ENCODE measurements at places on chromosomes 12 and 14.

GRCh38 chr12:70615174-70615866 is 21.9 kb downstream of the PTPRB start:
- DNase-seq = no peak

DNA sequence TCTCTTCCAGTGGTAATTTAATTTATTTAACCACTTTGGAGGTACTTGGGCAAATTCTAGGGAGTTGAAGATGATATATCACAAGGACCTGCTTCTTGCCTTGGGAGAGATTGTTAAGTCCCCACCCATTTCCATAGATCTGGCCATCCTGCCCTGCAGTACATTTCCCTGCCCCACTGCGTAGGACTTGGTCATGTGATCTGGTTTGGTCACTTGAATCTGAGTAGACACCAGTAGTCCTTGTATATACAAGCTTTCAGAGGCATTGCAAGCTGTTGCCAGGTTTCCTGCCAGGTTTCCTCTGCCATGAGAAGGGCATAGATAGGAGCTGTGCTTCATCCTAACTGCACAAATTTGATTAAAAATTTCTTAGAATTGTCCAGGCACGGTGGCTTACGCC is 200.0 kb downstream of the ADAMTS20 start:
- no peak for DNase-seq

DNA sequence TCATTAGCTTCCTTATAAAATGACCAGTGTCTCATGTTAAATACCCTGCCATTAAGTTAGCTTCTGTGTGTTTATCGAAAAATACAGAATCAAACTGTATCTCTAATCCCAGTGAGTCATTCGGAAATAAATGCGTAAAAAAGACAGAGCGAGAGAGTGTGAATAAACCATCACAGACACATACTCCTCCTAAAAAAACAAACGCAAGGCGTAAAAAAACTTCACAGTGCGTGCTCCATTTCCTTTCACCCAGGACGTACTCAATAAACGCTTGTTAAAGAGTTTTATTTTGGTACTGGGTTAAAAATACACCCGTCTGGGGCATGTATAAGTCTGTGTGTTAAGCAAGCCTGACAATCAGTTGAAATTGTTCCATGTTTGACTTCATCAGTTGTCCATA is 58.8 kb upstream of the ISM2 start:
- no peak for DNase-seq

- DNase-seq = no peak
Observed at GRCh38 chr14:50725761-50726160, 57.7 kb upstream of the SAV1 start.

GRCh38 chr12:114961491-114961890 is 277.5 kb upstream of the TBX3 start:
- no peak for DNase-seq

DNA sequence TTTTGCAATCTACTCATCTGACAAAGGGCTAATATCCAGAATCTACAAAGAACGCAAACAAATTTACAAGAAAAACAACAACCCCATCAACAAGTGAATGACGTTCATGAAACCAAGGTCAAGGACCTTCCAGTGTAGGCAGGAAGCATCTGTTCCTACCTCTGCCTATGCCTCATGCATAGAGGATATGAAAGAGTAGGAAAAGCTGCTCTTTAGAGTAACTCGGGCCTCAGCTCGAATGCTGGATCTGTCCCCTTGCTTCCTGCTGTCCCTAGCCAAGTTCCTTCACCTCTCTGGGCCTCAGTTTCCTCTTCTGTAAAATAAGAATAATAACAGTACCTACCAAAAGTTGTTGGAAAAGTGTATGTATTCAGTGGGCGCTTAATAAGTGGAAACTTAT is 65.0 kb downstream of the FOXN4 start:
- no peak for DNase-seq

DNA sequence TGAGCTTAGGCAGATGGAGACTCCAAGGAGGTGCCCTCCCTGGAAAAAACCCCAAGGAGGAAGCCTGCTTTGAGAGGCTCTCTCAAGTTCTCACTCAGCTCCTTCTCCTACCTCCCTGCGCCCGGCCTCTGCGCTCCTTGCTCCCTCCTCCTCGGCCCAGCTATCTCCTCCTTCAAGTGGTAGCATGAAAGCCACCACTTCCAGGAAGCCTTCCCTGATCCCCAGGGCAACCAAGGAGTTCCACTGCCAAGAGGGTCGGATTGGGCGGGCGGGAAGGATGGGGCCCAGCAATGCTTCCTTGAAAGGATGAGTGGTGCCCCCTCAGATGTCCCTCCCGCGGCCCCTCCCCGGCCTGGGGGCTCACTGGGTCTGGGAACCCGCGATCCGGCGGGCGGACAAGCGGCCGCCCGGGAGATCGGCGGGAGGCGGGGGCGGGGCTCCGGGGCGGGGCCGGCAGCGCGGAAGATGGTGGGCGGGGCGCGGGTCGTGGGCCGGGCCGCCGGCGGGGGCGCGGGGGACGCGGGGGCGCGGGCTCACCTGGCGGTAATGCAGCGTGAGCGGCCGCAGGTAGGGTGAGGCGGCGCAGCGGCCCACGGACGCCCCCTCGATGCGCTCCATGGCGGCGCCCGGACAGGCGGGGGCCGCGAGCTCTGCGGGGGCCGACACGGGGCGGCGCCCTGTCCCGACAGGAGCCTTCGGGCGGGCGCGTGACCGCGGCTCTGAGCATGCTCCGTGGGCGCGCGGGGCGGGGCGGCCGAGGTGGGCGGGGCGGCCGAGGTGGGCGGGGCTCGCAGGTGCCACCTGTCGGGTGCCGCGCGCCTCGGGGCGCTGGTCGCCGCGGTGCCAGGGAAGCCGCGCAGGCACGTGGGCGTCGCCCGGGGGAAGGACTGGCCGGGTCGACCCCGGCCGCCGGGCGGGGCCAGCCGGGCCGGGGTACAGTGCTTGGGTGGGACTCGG is at the start of gene NUDT14:
Gene NUDT14 (minus strand): TSS at position 721 of the 957 bp plus-strand sequence. CDS start 103 bp downstream, at position 618.
- DNase-seq = peak; percentile 92

- DNase-seq = no peak
Observed at GRCh38 chr12:93191956-93192355, 185.8 kb upstream of the NUDT4 start.

GRCh38 chr12:68237619-68238018 is 12.0 kb upstream of the IL26 start:
- DNase-seq = no peak

- no peak for DNase-seq
Observed at GRCh38 chr12:6276956-6277620, 33.4 kb upstream of the PLEKHG6 start.

Data from frontal cortex (tissue), 4 donors.